IPS DF 19.7 (cell line): ENCODE measurements at places on chromosomes 4 and X.

- DNase-seq, result no peak
These were observed 326.8 kb downstream of the PPP4R3C start for GRCh38 chrX:27136325-27136724.

DNA sequence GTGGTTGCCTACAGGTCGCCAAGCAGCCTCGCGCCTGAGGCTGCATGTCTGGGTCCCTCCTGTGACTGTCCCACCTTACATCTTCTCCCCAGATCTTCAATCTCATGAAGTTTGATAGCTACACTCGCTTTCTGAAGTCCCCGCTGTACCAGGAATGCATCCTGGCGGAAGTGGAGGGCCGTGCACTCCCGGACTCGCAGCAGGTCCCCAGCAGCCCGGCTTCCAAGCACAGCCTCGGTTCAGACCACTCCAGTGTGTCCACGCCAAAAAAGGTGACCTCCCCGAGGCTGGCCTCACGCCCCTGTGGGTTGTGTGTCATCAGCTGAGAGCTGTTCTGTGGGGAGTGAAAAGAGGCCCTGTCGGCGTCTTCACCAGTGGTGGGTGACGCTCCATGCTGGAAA, 24.9 kb upstream of the HGFAC start:
- no peak for DNase-seq

DNA sequence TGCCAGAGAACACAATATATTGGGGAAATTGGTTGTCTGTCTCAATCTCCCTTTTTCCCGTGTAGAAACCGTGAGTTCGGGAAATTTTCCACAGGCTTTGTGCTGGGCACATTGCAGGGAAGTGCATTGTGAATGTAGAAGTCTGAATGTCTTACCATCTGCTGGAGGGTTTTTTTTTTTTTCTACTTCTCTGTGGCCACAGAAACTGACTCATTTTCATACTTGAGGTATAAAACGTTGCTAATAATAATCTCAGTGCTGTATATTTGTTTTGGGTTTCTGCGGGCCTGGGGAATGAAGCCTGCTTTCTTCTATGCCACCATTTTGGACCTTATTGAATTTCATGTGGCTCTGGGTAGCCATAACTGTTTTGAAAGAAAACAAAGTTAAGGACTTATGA, 1001.2 kb downstream of the STIM2 start:
- no peak for DNase-seq

GRCh38 chrX:149984411-149984810, 46.1 kb upstream of the EOLA2 start:
- no peak for DNase-seq

- DNase-seq, result no peak
These were observed 130.3 kb downstream of the ADGRA3 start for GRCh38 chr4:22385611-22386011.

GRCh38 chrX:101478366-101478765, 6.9 kb upstream of the ARMCX4 start:
- DNase-seq, result no peak

DNA sequence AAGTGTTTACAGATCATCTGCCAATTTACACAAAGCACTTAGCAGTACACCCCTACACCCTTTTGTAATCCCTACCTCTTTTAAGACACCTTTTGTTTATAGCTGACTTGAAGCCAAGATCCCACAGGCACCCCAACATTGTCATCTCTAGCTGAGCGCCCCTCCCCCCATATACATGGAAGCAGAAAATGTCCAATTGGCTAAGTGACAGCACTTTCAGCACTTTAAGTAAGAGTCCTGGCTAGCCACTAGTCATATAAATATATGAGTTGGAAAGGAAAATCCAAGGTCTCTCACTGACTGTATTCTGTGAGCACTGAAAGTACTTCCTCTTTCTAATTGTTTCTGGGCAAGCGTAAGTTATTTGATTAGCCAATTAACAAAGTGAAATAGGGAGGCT, 108.2 kb downstream of the NSUN7 start:
- DNase-seq, result no peak

- DNase-seq, result no peak
These were observed 72.5 kb downstream of the SLC16A2 start for GRCh38 chrX:74493806-74494205.

DNA sequence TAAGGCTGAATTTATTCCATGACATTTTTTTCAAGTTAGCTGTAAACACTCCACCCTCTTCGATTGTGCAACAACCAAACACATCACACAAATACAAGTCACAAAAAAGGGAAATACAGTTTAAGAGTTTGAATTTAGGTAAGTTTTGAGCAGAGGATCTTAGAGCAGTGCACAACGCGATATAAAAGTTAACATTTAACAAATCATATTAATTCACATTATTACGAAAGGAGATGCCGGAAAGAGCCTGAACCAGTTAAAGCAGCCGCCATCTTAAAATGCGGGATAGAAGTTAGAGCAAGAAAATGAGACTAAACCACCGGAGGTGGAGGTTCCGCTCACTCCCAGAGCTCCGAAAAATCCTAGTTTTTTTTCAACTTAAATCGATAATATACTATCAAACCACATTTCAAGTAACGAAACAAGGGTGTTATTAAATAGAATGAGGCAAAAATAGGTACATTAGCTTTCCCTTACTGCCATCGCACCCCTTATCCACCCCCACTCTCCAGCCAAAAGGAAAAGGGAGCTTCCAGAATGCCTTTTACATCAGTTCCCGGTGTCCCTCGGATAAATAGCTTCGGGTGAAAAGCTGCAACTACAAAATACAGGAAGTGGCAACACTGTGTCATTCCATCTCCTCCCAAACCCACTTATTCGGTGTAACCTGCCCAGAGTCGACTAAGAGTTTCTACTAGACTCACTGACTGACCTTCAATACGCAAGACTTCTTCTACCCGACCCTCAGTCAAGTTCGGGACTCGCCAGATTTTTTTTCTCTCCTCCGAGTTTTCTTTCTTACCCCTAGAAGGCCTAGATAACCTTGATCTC, 1.9 kb downstream of the UBE2D3 start:
- peak; percentile 47 for DNase-seq

DNA sequence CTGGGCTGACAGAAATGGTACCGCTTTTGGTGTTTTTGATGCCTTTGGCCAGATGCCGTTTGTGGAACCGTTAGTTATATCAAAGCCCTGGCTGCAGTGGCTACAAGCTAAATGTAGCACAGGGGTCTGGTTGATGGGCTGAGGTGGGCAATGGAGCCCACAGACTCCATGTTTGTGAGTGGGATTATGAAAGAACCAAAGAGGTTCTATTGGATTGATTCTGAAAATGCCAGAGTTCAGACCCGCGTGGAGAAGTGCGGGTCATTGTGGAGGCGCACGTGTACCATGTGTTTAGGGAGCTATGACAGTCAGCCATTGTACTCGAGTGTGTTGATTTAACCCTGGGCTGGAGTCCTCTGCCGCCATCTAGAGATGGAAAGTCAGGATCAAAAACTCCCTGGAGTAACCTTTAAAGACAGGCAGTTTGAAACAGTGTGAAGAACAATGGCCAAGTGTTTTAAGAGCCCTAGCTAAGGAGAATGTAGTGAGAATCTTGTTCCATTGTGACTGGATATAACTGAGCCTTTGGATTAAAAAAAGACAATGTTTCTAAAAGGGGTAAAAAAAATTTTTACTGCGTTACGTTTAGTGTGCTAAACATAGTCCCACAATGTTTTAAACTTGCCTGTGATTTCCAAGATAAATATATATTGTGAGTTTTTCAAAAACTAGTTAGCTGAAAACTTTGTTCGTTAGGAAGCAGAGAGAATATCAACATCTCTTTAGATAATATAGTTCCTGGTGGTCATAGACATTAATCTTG, 12.7 kb downstream of the ART3 start:
- peak; percentile 68 for DNase-seq

DNA sequence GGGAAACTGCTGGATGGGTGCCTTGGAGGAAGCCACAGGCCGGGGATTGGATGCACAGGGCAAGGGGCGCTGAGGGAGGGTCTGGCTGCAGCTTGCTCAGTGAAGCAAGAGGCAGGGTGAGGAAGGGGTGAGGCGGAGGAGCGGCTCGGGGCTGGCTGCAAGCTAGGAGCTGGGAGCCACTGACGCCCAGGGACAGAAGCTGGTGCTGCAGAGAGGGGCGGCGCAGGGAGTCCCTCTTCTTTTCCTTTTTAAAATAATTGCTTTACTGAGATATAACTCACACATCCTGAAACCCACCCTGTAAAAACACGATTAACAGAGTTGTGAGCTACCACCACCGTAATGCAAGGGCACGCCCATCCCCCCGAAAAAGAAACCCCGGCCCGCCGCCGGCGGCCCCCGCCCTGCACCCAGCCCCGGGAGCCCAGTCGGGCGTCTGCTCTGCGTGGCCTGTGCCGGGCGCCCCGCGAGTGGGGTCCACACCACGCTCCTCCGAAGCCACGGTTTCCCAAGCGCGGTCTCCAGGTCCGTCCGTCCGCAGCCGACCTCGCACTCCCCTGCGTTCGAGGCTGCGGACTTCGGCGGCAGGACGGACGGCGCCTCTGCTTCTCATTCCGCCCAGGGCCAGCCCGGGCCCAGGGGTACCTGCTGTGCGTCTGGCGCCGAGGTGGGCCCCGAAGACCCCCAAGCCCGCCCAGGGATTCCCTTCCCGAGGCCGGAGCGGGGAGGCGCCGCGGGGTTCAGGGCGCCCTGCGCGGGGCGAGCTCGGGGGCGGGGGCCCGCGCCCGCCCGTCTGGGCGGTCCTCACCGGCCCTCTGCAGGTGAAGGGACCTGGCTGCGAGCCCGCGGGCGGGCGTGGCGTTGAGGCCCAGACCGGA, 866 bp upstream of the UVSSA start:
- DNase-seq, result no peak

DNA sequence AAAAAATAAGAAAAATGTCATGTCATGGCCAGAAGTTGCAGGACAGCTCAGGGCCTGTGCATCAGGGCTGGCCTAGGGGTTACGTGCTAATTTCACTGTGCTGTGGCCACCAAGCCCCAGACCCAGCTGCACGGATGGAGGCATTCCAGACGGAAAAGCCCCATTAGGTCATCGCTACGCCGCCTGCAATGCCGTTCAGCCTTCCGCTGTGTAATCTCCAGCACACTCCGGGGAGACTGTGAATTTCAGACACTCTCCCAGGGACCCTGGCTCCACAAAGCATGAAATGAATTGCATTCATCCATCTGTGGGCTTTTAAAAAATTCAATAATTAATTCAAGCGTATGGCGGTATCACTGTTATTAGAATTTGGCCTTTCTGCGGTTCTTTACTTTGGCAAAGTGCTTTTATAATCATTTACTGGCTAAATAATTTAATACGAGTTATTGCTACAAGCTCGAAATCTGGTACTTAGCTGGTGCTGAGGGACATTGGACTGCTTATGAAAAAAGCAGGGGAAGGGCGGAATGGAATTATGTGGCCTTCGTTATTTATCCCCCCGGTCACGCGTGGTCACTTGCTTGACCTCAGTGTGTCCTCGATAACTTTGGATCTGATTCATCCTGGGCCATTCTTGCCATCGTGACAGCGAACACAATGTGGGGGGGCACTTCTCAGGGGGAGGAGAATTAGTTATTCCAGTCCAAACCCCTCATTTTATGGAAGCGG, 9.0 kb upstream of the NSG1 start:
- DNase-seq, result no peak

DNA sequence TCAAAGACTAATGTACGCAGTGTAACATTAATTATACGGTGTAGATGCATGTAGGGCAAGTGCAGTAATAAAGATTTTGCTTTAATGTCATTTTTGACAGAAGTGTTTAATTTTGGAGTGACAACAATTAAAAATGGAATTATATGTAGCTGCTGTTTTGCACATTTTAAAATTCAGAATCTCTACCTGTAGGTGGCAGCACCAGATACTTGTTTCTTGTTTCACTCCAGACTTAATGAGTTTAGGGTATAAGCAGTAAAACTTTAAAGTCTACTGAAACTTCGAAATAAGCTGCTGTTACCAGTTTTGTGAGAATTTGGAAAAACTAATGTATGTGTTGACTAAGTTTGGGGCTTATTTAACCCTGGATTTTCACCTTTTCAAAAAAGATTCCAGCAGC, 144.9 kb downstream of the POLA1 start:
- no peak for DNase-seq

- DNase-seq, result peak; percentile 28
These were observed 289.4 kb downstream of the TRAM1L1 start for GRCh38 chr4:116796022-116796421.

GRCh38 chr4:153676984-153677383, 7.1 kb upstream of the TLR2 start:
- DNase-seq, result no peak

- DNase-seq, result no peak
These were observed 548 bp downstream of the TMEM164 start for GRCh38 chrX:110003167-110004156.

GRCh38 chr4:128775477-128775876, 34.0 kb upstream of the JADE1 start:
- DNase-seq, result no peak

DNA sequence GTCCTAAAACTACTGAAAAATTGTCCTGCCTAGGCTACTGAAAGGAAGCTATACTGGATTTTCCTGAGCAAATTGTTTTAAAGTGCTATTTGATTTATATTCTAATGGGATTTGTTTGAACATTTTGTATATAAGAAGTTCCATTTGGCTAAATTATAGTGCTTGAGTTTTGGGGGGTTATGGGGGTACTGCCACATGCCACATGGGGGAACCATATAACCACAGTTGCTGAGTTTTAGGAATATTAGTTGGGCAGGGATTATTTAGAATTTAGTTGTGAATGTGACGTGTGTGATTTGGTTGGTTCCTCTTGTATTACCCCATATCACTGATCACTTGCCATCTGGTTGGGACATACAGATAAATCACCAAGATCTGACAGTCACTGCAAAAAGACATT, 224.5 kb upstream of the TAPT1 start:
- no peak for DNase-seq

GRCh38 chrX:140110081-140110650, 144.8 kb upstream of the CXorf66 start:
- no peak for DNase-seq

- DNase-seq, result no peak
These were observed 52.1 kb downstream of the LEF1 start for GRCh38 chr4:108116423-108117168.

DNA sequence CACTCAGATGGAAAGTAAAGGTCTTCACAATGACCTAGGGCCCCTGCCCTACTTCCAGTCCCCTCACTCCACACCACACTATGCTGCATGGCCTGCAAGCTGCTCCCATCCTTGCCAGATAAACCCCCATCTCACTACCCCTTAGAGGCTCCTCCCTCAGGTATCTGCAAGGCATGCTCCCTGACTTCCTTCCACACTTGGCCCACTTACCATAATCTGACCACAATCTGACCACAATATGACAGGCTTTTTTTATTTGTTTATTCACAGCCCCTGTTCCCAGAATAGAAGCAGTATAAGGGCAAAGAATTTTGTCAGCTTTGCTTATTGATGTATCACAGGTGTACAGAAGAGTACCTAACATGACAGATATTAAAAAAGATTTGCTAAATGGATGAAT, 124.7 kb downstream of the CAMK2D start:
- no peak for DNase-seq

GRCh38 chr4:153479101-153479500, 12.9 kb downstream of the TMEM131L start:
- DNase-seq, result no peak

- no peak for DNase-seq
These were observed 34.9 kb downstream of the FHDC1 start for GRCh38 chr4:152971053-152971452.

GRCh38 chr4:99120501-99120900, 23.6 kb downstream of the ADH4 start:
- DNase-seq, result no peak

GRCh38 chr4:122739174-122739573, 6.7 kb downstream of the BBS12 start:
- DNase-seq, result no peak
